ENCODE measurements at places on chromosomes 5 and 9. TPM values are rescaled to one million over a fixed set of nuclear protein-coding genes. Genes with fewer than 3 reads are reported as not detected.

Gene RUFY1
- 41.2 TPM for total RNA-seq

Gene CRB2
- total RNA-seq, result 61.1 TPM

Gene SMIM3
- total RNA-seq, result 11.0 TPM

Gene SERF1B
- total RNA-seq, result 23.9 TPM

Gene PAEP
- total RNA-seq, result not detected

Gene SPATA31C1
- 0.07 TPM for total RNA-seq

Gene PGM5
- total RNA-seq, result 5.8 TPM

Gene PALM2AKAP2
- 4.2 TPM for total RNA-seq

Gene PTGES
- 29.1 TPM for total RNA-seq

Gene PCDHA9
- total RNA-seq, result 2.5 TPM

Gene SNX18
- 27.1 TPM for total RNA-seq

Gene KCNT1
- total RNA-seq, result 0.10 TPM

Gene LIFR
- 32.7 TPM for total RNA-seq

Gene FIBCD1
- total RNA-seq, result 0.53 TPM

Gene SGCD
- 4.0 TPM for total RNA-seq

Gene MYMK
- total RNA-seq, result not detected

Gene ST6GALNAC4
- 11.9 TPM for total RNA-seq

Gene PCDHB8
- total RNA-seq, result 3.9 TPM

Gene CEP120
- total RNA-seq, result 16.4 TPM

Gene DMRTA1
- total RNA-seq, result 1.2 TPM

Gene GARIN3
- not detected for total RNA-seq

Gene PCDHA2
- total RNA-seq, result 1.0 TPM

Gene PIP5K1B
- 9.8 TPM for total RNA-seq

Gene AK1
- 59.8 TPM for total RNA-seq

Gene PCDHA12
- 10.2 TPM for total RNA-seq

Gene TMEM161B
- 17.6 TPM for total RNA-seq

Gene GDNF
- 0.98 TPM for total RNA-seq
